Vagina (tissue), 2 donors: ENCODE measurements at places on chromosomes 1 and 21. TPM values are rescaled to one million over a fixed set of nuclear protein-coding genes. Genes with fewer than 3 reads are reported as not detected.

The ACTN2 gene
- total RNA-seq, result 1.5 TPM

The BCL2L15 gene
- total RNA-seq, result 2.9 TPM

The SYCP1 gene
- not detected for total RNA-seq

The ANKRD65 gene
- total RNA-seq, result 3.2 TPM

The SPATA1 gene
- total RNA-seq, result 0.25 TPM

GRCh38 chr21:39050841-39051587, 132.2 kb downstream of the PSMG1 start:
- DNase-seq, result peak; percentile 29

The TTC24 gene
- total RNA-seq, result not detected

DNA sequence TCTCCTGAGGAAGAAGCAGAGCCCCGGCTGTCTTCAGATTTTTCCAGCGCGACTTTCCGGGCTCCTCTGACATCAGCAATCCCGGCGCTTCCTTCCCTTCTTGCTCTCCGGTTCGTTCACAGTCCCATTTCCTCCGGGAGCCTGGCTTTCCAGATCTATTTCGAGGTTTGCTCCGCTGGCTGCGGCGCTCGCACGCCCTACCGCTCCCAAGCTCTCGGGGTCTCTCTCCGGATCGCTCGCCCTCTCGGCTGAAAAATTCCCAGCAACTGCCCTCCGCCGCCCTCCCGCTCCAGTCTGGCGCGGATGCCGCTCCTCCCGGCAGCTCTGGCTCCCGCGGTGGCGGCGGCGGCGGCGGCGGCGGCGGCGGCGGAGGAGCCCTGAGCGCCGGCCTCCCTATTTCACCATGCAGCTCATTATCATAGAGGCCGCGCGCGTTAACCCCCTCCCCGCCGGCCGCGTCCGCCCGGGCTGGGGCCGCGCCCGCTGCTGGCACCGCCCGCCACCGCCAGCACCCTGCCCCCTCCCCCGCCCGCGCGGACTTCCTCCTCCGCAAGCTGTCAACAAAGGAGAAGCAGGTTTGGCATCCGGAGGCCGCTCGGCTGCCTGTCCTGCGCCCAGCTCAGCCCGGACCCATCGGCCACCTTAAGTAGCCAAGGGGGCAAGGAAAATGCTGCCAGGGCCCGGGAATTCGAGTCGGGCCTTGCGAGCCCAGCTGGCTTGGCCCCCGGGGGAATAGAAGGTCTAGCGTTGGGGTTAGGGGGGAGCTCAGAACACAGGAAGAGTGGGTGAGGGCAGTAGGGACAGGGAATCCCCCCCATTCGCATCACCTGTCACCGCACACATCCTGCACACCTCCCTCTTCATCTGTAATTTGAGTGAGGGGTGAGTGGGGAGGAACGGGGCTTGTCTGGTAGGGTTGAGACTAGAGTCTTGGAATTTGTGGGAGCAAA, at the start of gene PLXNA2:
TSS of gene PLXNA2 (minus strand) at position 418 of the 950 bp plus-strand sequence. CDS start 26,462 bp downstream, outside the sequence.
- DNase-seq, result no peak

The SLAMF8 gene
- 1.5 TPM for total RNA-seq

The ANKRD35 gene
- total RNA-seq, result 17.9 TPM

GRCh38 chr1:64038119-64038518, 165.3 kb upstream of the UBE2U start:
- no peak for DNase-seq

DNA sequence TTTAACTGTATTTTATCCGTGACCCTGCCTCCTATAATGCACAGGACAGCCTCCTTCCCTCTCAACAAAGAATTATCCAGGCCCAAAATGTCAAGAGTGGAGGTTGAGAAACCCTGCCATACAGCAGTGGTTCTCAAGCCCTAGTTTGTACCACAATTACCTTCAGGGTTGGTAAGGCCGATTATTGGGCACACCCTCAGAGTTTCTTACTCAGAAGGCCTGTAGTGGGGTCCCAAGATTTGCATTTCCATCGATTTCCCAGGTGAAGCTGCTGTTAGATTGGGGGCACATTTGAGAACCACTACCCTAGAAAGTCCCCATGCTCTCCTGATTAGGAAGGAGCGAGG, 400 bp upstream of the PGBD2 start:
- DNase-seq, result no peak

The RBP7 gene
- 36.3 TPM for total RNA-seq

DNA sequence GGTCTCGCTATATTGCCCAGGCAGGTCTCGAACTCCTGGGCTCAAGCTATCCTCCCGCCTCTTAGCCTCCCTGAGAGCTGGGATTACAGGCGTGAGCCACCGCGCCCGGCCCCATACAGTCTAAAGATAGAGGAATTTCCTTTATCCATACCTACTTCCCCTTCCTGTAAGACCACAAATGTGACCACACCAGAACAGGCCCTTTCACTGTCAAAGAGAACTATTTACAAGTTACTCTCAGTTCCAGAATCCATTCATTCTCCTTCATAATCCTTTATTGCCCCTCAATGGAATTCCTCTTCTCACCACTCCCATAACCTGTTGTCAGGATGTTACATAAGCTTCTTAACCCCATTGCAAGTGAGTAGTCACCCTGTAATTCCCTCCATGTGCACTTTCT, 26.3 kb upstream of the SLC5A9 start:
- DNase-seq, result no peak

The UBL4B gene
- total RNA-seq, result not detected
